ENCODE measurements at places on chromosomes 4 and X.

- DNase-seq = no peak
Measured at GRCh38 chr4:54852602-54853001, 194.8 kb downstream of the KIT start.

GRCh38 chrX:47568656-47569295, 7.8 kb downstream of the ARAF start:
- no peak for DNase-seq

DNA sequence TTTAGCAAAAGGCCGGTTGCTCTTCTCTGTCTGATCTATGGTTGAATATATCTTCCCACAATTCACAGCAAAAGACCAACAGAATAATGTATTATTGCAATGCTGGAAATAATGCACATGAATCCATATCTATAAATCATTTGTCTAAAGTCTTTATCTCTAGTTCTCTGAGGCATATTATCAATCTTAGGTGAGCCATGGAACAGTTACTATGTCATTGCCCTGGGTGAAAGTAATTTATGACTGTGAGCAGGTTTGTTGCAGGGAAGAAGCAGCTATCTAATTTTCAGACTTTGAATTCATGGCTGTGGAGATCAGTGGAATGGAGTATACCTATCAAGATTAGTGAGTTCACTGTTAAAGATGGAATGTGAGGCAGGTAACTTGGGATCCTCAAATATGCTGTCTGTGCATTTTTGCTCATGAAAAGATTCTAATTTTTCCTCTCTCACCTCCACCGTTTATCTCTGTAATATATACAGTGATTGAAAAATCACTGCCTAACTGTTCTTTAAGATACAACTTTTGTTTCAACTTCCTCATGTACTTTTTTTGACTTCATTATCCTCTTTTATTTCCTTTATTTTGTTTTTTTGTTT, 256.8 kb upstream of the ARSJ start:
- DNase-seq = no peak

- no peak for DNase-seq
Measured at GRCh38 chr4:107519053-107519452, 201.0 kb downstream of the PAPSS1 start.

- DNase-seq = no peak
Measured at GRCh38 chr4:24971192-24971591, 58.4 kb upstream of the CCDC149 start.

GRCh38 chr4:157687971-157688370, 467.4 kb downstream of the GRIA2 start:
- DNase-seq = no peak

DNA sequence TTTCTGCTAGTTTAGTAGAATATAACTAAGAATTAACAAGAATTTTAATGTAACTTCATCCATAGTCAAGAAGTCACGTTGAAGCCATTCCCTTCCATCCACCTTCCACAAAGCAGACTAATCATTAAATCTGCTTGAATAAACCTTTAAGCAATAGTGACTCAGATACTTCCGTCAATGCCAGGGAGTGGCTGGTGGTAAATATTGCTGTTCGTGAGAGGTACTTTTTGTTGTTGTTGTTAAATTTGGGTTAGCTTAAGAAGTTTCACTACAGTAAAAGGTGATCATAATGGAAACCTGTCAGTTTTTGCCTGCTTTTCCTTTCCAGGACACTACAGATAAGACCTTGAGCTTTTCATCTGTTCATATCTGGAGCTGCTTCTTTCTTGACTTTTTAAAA, 316.3 kb downstream of the TMA16 start:
- DNase-seq = no peak

GRCh38 chr4:114694770-114695169, 96.2 kb downstream of the UGT8 start:
- DNase-seq = no peak

DNA sequence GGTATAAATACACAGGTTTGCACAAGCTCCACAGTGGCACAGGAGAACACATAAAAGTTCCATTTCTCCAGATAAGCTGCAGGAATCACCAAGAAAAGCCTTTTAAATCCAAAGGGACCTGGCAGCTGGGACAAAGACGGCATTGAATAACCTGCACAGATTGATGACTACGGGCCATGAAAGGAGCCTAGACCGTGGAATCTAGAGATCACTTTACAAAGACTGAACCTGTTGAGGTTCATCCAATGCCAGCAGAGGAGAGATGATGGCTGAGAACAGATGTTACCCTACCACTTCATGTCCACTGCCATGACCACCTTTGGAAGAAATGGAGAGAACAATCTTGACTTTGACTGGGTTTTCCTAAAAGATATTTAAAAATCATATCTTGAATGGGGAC, 88.7 kb downstream of the PRSS12 start:
- DNase-seq = no peak

- no peak for DNase-seq
Measured at GRCh38 chr4:8745826-8746225, 125.8 kb downstream of the HMX1 start.

DNA sequence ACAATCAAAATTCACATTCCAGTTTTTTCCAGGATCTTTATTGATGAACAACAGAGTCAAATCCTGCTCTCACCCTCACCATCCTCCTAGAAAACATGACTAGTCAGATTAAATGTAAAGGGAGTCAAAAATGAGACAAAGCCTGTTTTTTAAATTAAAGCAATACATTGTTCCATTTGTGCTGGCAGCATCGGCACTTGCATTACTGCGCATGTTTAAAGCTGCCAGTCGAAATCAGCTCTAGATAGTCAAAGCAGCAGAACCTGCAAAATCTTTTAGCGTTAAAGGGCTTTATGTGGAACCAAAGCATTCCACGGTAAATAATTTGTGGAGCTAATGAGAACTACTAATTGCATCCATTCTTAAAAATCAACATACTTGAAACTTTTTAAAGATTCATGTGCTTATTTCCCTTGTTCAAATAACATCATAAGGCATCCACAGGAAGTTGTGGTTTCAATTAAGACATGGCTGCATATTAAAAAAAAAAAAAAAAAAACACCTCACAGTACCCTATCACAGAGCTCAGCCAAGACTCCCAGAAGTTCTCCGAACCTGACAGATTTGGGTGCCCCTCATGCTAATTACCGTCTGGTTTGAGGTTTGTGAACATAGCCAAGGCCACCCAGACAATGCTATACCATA, 82.2 kb downstream of the SH3KBP1 start:
- DNase-seq = no peak

DNA sequence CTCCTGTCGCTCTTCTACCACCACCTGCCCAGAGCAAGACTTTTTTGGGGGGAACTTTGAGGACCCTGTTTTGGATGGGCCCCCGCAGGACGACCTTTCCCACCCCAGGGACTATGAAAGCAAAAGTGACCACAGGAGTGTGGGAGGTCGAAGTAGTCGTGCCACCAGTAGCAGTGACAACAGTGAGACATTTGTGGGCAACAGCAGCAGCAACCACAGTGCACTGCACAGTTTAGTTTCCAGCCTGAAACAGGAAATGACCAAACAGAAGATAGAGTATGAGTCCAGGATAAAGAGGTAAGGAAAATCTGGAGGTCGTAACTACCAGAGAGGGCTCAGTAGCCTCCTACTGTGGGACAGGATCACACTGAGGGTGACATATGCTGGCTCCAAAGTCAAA, 364.5 kb downstream of the MAPK10 start:
- DNase-seq = no peak

- DNase-seq = no peak
Measured at GRCh38 chr4:110107866-110108265, 90.5 kb downstream of the ELOVL6 start.

- DNase-seq = no peak
Measured at GRCh38 chr4:78601013-78601412, 49.4 kb downstream of the ANXA3 start.

- DNase-seq = no peak
Measured at GRCh38 chr4:73762409-73762808, 22.0 kb downstream of the CXCL8 start.

- DNase-seq = no peak
Measured at GRCh38 chrX:26580021-26580420, 364.1 kb downstream of the MAGEB5 start.

DNA sequence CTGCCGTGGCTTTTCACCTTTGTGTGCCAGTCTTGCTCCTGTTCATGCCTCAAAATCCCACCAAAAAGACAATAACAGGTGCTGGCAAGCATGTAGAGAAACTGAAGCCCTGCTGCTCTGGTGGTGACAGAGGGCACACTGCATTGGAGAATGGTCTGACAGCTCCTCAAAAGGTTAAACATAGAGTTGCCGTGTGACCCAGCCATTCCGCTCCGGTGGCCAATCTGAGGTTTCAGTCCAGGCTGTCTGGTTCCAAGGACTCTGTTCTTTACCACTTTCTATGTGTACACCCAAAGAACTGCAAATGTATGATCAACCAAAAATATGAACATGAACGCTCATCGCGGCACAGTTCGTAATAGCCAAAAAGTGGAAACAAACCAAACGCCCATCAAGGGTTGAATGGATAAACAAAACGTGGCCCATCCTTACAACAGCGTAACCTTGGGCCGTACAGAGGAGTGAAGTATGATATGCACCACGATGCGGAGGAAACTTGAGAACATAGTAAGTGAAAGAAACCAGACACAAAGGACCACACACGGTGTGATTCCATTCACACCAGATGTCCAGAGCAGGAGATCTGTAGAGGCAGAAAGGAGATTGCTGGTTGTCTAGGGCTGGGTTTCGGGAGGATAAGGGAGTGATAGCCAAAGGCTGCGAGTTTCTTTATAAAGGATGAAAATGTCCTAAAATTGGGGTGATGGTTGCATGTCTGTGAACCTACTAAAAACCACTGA, 33.6 kb upstream of the WFS1 start:
- DNase-seq = no peak

DNA sequence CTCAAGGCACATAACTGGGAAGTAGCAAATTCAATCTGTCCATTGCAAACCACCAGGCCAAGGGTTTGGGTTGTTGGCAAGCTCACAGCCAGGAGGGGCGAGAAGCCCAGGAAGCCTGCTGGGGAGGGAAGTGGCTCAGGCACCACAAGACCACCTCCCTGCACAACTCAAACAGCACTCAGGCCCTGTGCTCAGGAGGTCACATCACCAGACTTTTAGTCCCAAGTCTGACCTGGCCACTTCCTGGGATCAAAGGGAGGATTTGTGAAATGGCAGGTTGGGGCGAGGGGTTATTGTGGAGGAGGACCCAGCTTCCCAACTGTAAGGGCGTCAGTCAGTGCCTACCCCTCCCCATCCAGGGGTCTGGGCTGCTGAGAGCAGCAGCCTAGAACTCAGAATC, 2.3 kb downstream of the ATP5ME start:
- DNase-seq = no peak

GRCh38 chr4:112057470-112057869, 87.8 kb upstream of the FAM241A start:
- DNase-seq = no peak

- no peak for DNase-seq
Measured at GRCh38 chr4:73259571-73260090, 1.0 kb upstream of the ANKRD17 start.

DNA sequence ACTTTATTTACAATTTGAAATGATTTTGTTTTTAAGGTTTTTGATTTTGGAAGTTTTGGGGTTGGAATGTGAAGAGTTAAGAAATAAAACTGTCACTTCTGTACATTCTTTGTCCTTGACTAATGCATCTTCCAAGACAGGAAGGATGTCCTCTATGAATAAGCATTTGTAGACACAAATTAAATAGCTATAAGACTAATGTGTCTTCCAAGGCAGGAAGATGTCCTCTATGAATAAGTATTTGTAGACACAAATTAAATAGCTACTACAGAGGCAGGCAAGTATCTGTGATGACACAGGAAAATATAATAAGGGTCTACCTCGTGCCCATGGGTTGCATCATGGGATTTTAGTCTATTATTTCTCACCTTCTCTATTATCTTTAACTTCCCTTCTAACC, 14.5 kb downstream of the PRSS48 start:
- DNase-seq = no peak

GRCh38 chrX:46611658-46612362, 38.2 kb downstream of the CHST7 start:
- no peak for DNase-seq

DNA sequence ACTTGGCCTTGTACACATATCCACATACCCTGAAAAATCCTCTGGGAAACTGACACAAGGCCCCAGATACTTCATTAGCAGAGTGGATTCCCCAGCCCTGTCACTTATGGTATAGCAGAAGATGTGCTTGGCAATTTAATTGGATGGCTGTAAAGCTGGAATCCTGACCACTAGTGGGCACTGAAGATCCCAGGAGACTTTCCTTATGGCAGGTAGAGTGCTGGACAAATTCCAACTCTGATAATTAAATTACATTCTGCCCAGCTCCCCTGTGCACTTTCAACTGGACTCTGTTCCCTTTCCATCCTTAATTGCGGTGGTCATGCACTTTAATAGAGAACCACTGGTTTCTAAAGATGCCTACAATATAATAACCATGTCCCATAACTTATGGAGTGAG, 119.8 kb downstream of the DCK start:
- DNase-seq = no peak

DNA sequence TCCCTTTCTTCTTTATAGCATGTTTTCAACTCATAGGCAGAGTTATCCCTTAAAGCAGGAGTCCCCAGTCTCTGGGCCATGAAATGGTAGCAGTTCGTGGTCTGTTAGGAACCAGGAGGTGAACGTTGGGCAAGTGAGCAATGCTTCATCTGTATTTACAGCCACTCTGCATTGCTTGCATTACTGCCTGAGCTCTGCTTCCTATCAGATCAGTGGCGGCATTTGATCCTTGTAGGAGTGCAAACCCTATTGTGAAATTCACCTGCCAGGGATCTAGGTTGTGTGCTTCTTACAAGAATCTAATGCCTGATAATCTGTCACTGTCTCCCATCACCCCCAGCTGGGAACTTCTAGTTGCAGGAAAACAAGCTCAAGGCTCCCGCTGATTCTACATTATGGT, 39.8 kb downstream of the DTHD1 start:
- no peak for DNase-seq

DNA sequence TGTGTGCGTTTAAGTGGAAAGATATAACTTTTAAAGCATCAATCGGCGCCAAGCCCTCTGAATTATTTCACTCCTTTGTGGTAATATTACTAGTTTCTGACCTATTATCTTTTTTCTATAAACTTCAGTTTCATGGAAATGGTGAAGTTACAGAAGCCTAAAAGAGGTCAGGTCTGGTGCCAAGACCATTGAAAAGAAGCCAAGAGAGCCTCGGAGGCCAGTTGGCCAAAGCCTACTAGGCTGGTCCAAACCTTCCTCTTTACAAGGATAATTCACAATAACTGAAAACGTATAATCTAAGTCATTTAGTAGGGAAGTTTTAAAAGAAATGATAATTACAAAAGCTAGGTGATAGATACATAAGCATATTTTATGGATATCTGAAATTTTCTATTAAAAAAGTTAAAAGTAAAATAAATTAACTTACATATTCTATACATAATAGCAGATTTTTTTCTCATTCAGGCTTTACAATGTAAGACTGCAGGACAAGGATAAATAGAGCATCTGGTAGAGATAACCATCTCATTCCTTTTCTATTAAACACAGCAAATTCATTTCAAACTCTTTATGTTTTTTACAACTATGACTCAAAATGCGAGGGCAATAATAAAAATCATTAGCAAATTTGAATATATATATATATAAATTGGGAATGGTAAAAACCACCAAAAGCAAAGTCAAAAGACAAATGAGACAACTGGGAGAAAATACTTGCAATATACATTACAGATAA, 49.2 kb downstream of the WDFY3 start:
- no peak for DNase-seq

GRCh38 chrX:45842926-45843315, 642.2 kb upstream of the DIPK2B start:
- no peak for DNase-seq
